Muscle of leg (tissue), 16 donors: ENCODE measurements at places on chromosomes 4 and X.

DNA sequence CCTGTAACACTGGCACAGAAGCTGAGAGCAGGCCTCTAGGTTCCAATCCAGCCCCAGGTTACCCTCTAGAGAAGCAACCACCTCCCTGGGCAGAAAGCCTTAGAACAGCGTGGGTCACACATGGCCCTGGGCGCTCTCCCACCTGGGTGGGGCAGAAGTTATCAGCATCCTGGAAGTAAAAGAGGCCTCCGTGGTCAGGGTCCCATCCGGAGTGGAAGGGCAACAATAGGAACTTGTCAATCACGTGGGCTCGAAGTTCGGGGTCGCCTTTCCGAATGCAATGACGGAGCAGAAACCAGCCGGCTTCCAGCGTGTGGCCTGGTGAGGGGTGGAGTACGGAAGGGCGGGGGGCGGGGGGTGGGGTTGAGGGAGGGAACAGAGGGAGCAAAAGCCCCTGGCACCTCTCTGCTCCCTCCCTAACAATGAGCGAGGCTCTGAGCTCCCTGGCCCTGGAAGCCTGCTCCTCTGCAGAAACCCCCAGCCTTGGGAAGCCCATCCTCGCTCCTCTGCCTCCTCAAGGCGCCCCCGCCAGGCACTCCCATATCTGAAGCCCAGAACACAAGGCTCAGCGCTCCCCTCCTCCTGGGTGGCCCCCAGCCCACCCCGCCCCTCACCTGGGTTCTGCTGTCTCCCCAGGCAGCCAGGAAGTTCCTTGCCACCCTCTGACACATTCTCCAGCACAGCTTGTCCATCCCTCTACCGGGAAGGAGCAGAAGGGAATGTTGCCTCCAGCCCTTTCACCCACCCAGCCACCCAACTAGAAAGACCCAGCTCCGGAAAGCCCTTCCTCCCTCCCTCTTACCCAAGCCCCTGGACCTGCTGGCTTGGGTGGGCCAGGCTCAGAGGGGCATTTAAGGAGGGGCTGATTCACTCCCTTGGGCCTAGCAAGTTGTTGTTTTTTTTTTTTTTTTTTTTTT, 2.8 kb downstream of the RENBP start:
- H3K4me3 ChIP-seq: no peak overlapping the region
- H3K4me1 ChIP-seq: peaks cover 2% of the 10 kb centered on the region
- peaks cover 44% of the 10 kb centered on the region for H3K27me3 ChIP-seq
- H3K27ac ChIP-seq: no peak overlapping the region

DNA sequence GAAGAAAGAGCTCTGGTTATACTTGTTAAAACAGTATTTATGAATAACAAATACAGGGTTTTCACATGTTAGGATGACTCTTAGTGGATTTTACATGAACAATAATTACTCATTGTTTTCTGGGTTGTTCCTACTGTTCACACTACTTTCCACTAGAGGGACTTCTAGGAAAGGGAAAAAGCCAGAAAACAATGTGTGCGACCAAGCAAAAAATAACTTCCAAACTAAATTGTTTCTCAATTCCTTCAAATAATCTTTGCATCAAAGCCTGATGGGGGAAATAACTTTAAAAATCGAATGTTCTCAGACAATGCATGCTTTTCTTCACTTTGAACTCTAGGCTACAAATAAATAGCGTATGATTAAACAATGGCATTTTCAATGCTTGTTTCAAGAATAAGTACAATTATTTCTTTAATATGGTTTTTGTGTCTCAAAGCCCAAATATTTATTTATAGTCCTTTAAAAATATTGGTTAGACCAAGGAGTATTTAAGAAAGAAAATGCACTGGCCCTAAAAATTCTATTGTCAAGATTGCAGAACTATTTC, 72.1 kb upstream of the ETNPPL start:
- H3K4me3 ChIP-seq: no peak overlapping the region
- no peaks in the 10 kb centered on the region for H3K27me3 ChIP-seq
- peaks cover 4% of the 10 kb centered on the region for H3K4me1 ChIP-seq
- DNase-seq: peak; percentile 72

DNA sequence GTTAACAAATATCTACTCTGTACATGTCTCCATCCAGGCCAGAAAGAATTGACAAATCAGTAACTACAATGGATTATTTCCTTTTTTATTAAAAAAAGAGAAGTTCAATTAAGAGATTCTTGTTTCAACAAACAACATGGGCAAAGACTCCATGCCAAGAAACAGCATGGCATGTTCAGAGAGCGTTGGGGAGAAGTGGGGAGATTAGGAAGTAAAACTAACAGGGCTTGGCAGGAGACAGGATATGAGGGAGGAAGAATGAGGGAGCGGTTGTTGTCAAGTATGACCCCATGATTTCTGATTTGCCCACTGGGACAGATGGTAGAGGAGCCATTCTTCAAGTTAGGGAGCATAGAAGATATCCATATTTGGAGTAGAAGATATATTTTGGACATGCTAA, 128.4 kb downstream of the RNF150 start:
- H3K27ac ChIP-seq: no peak overlapping the region
- H3K4me3 ChIP-seq: no peak overlapping the region
- H3K4me1 ChIP-seq: no peaks in the 10 kb centered on the region
- DNase-seq: no peak
- no peaks in the 10 kb centered on the region for H3K27me3 ChIP-seq

DNA sequence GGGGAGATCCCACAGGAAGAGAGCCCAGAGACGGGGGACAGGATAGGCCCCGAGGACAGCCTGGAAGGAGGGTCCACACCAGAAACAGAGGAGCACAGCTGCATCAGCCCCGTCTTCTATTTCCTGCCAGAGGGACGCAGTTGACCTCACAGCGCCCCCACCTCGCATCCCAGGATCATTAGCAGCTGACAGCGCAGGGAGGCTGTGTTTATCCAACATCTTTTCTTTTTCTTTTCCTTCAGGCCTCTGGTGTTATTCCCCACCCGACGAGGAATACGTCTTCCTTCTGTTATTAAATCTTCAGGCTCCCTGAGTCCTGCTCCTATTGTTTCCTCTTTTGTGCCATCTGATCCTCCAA, 75.4 kb downstream of the DCHS2 start:
- peak overlapping the region; percentile 95 for H3K27ac ChIP-seq
- peak; percentile 94 for DNase-seq
- H3K4me3 ChIP-seq: peak overlapping the region; percentile 39
- peaks cover 17% of the 10 kb centered on the region for H3K4me1 ChIP-seq

DNA sequence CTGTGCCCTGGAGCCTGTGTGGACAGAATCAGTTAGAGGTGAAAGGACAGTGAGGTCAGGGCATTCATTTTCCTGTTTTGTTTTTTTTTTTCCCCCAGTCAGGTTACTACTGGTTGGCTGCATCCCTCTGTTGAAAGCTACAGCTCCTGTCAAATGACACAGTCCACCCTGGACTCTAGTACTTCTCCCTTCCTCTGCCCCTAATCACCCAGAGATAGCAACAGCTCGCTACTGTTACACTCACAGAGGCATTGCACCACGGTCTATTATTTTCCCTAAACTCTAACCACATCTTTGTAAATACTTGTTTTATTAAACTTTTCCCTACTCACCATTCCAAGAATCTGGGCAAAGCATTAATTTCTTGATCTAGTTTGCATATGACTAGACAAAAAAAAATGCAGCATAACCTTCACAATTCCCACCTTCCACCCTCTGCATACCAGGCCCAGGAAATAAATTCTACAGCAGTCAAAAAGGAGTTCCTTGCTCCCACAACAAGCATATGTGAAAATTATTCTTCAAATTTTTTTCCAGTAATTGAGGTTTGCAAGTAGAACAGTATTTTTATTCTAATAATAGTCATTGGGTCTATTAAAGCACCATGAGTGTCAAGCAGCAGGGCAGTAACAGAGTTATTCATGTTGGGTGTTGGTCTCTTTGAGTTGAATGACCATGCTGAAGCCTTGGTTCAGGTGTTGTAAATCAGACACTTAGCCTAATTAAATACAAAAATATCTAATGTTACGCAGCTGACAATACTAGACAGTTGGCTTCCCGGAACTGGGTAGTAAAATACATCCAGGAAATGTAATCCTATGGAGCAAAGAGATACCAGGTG, 329.2 kb downstream of the INPP4B start:
- no peaks in the 10 kb centered on the region for H3K36me3 ChIP-seq
- peak; percentile 46 for DNase-seq
- no peaks in the 10 kb centered on the region for H3K4me1 ChIP-seq
- H3K27ac ChIP-seq: no peak overlapping the region
- H3K27me3 ChIP-seq: no peaks in the 10 kb centered on the region
- H3K4me3 ChIP-seq: no peak overlapping the region

DNA sequence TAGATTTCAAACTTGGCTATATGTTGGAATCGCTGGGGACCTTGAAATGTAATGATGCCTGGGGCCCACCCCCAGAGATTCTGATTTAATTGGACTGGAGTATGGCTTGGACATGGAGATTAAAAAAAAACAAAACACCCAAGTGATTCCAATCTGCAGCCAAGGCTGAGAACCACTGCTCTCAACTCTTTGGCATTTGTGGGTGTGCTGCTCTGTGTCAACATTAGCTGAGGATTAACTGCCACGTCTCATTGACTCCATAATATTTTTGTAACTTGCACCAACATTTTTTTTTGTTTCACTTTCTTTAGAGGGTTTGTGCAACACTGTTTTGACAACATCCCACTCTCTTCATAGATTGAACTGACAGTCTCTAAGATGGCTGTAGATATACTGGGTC, 41.1 kb upstream of the PDK3 start:
- H3K4me3 ChIP-seq: no peak overlapping the region
- peaks cover 19% of the 10 kb centered on the region for H3K27me3 ChIP-seq
- no peak for DNase-seq
- peaks cover 9% of the 10 kb centered on the region for H3K4me1 ChIP-seq
- no peaks in the 10 kb centered on the region for H3K36me3 ChIP-seq

GRCh38 chrX:30150196-30150895, 65.0 kb upstream of the MAGEB2 start:
- no peak overlapping the region for H3K4me3 ChIP-seq
- H3K27me3 ChIP-seq: peaks cover 11% of the 10 kb centered on the region
- no peak overlapping the region for H3K27ac ChIP-seq

DNA sequence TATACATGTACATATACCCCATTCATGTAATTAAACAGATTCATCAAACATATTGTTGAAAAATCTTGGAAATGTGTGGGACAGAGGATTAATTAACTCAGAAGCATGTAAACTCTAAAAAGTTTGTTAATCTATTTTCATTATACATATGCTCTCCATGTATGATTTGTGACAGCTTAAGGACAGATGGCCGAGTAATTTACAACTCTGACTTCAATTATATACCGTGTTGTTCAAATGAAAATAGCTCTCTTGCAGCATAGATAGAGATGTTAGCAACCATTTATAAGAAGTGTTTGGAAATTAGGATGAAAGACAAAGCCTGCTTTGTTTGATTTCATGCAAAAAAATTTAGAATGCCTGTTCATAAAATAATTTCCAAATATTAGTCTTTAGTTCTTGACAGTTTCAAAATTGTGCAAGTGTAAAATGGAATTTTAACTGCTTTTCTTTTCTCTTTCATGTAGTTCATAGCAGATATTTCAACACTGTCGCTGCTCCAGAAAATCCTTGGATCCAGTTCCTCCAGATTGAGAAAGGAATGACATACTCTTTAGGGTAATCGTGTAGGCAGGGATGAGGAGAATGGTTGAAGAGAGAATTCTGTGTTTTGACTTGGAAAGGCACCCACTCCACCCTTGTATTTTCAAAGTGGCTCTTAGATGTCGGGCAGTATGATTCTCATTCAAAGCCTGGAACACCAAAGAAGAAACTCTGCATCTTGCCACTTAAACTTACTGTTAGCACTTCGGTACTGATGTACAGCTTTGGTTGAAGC, 23.1 kb downstream of the AFF2 start:
- DNase-seq: no peak
- no peaks in the 10 kb centered on the region for H3K4me1 ChIP-seq
- H3K27ac ChIP-seq: no peak overlapping the region
- H3K36me3 ChIP-seq: no peaks in the 10 kb centered on the region
- no peak overlapping the region for H3K4me3 ChIP-seq

- no peaks in the 10 kb centered on the region for H3K4me1 ChIP-seq
- no peaks in the 10 kb centered on the region for H3K27me3 ChIP-seq
- no peak overlapping the region for H3K27ac ChIP-seq
These were observed 42.2 kb upstream of the HGFAC start for GRCh38 chr4:3399277-3400194.

GRCh38 chr4:54090404-54090803, 9.6 kb upstream of the GSX2 start:
- DNase-seq: no peak
- H3K27me3 ChIP-seq: peaks cover 62% of the 10 kb centered on the region
- peaks cover 17% of the 10 kb centered on the region for H3K4me1 ChIP-seq
- no peaks in the 10 kb centered on the region for H3K36me3 ChIP-seq
- H3K27ac ChIP-seq: no peak overlapping the region
- no peak overlapping the region for H3K4me3 ChIP-seq

DNA sequence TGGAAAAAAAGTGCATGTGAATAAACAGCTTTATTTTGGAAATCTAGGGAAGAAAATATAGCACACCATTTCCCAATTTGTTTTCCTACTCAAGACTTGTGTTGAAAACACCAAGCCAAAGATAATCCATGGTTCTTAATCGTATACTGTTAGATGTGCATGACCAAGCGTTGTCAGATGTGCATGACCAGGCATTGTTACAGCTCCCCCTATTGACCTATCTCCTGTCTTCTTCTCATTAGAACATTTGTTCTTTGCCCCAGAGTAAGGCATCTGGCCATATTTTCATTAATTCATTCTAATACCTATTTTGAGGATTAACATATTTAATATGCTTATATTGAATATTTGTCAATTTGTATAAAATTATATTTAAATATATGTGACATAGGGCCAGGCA, 14.4 kb upstream of the VCX start:
- no peak for DNase-seq
- no peaks in the 10 kb centered on the region for H3K36me3 ChIP-seq
- H3K27ac ChIP-seq: no peak overlapping the region
- H3K4me3 ChIP-seq: no peak overlapping the region

GRCh38 chr4:105631818-105632400, 76.6 kb downstream of the INTS12 start:
- H3K4me3 ChIP-seq: no peak overlapping the region
- H3K27me3 ChIP-seq: no peaks in the 10 kb centered on the region
- H3K36me3 ChIP-seq: no peaks in the 10 kb centered on the region
- no peaks in the 10 kb centered on the region for H3K4me1 ChIP-seq
- no peak overlapping the region for H3K27ac ChIP-seq

- no peaks in the 10 kb centered on the region for H3K36me3 ChIP-seq
- DNase-seq: no peak
- no peak overlapping the region for H3K27ac ChIP-seq
- no peaks in the 10 kb centered on the region for H3K4me1 ChIP-seq
These were observed 141.1 kb upstream of the ZXDA start for GRCh38 chrX:58051346-58051745.

GRCh38 chr4:82620126-82620735, 58.4 kb upstream of the TMEM150C start:
- H3K27me3 ChIP-seq: no peaks in the 10 kb centered on the region
- no peak for DNase-seq
- H3K4me3 ChIP-seq: no peak overlapping the region
- no peaks in the 10 kb centered on the region for H3K4me1 ChIP-seq
- no peak overlapping the region for H3K27ac ChIP-seq

- H3K4me1 ChIP-seq: no peaks in the 10 kb centered on the region
- no peak overlapping the region for H3K4me3 ChIP-seq
- H3K36me3 ChIP-seq: no peaks in the 10 kb centered on the region
- DNase-seq: no peak
These were observed 40.7 kb downstream of the KLF3 start for GRCh38 chr4:38704622-38705154.

- H3K27ac ChIP-seq: peak overlapping the region; percentile 69
- DNase-seq: peak; percentile 34
- H3K27me3 ChIP-seq: peaks cover 21% of the 10 kb centered on the region
- no peaks in the 10 kb centered on the region for H3K36me3 ChIP-seq
- H3K4me1 ChIP-seq: peaks cover 13% of the 10 kb centered on the region
- H3K4me3 ChIP-seq: peak overlapping the region; percentile 61
These were observed 960 bp downstream of the TRPC3 start for GRCh38 chr4:121950680-121951520.
